ENCODE measurements at places on chromosomes 2 and 18. TPM values are rescaled to one million over a fixed set of nuclear protein-coding genes. Genes with fewer than 3 reads are reported as not detected.

CRYGC gene
- not detected for polyA plus RNA-seq

AQP12B gene
- polyA plus RNA-seq, result 11.5 TPM

COLEC11 gene
- polyA plus RNA-seq, result 4.1 TPM

GPR17 gene
- 0.18 TPM for polyA plus RNA-seq

STPG4 gene
- polyA plus RNA-seq, result not detected

RBFA gene
- 30.4 TPM for polyA plus RNA-seq

SRD5A2 gene
- not detected for polyA plus RNA-seq

FAM210A gene
- 9.9 TPM for polyA plus RNA-seq

All from small intestine (tissue), 16 donors.